HS-27A (cell line): ENCODE measurements at places on chromosomes 7 and 10.

DNA sequence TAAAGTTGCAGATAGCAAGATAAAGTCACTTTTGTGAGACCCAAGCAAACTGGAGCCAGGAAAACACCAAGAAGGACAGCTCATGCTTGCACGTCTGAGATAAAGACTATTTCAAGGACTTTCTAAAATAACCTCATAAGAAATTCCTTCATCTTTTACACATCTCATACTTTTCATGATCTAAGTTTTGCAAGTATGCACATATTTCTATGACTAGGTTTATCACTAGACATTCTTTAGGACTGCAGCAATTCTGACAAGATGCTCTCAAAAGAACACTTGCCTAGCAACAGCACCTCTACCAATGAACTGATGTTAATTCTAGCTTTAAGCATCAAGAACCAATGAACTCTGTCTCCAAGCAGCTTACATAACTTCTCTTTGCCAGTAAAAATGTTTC lies 457.6 kb downstream of the SEMA3D start:
- DNase-seq: peak; percentile 39

DNA sequence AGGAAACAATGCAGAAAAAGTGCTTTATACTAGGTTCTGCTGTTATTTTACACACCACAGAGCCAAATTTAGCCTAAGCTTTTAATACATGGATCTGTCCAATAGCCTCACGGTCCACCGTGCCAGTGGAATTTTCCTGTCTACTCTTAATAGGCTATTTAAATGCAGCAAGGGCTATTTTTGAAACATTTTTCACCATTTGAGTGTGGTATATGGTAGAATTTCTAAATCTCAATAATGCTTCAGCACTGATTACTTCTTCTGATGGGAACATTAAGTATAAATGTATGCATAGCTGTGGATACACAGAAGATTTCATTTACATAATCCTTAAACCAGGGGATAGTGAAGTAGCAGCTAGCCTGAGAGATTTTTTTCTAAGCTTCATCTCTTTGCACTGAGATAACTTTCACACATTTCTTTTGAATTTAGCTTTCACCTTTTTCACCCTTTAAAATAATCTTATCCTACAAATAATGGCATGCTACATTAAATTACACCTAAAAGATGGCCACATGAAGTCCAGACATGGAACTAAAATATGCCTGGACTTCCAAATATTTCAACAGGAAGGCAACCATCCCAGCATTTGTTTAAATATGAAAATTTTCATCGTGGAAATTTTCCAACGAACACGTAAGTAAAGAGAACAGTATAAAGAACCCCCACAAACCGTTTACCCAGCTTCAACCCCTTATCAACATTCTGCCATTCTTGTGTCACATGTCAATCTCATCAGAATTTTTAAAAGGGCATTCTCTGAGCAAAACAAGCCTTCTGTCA lies 45.4 kb downstream of the AMPH start:
- peak; percentile 23 for DNase-seq

GRCh38 chr10:85624511-85624910 lies 742.1 kb downstream of the GRID1 start:
- DNase-seq: no peak

- DNase-seq: no peak
These were observed 612.0 kb downstream of the CNTNAP2 start for GRCh38 chr7:146728611-146729010.

DNA sequence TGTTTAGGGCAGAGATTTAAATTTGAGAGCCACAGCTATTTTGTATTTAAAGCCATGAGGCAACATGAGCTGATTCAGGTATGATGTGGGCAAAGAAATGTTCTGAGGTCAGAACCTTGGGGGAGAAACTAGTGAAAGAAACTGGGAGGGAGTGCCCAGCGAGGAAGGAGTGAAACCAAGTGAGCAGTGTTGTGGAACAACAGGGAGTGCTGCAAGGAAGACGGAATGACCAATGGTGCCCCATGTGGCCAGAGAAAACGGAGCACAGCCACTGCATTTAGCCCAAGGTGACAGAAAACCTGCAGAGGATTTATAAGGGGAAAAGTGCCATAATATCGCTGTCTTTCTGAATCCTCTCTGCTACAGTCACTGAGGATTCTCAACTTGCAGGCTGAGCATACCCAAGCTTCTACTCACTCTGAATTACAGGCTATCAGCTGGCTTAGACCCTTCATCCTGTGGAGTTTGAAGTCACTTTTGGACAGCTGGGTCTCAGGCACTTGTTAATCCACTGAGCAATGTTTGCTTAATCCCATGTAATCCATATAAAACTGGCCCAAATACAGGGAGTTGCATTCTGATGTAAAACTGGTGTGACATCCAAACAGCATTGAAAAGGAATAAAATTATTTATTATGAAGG lies 777.3 kb downstream of the CCSER2 start:
- DNase-seq: no peak

DNA sequence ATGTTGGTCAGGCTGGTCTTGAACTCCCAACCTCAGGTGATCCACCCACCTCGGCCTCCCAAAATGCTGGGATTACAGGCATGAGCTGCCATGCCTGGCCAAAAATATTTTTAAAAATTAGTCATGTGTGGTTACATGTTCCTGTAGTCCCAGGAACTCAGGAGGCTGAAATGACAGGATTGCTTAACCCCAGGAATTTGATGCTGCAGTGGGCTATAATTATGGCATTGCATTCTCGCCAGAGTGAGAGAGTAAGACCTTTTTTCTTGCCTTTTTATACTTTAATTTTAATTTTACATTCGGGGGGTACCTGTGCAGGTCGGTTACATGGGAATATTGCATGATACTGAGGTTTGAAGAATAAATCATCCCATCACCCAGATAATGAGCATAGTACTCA lies 86.6 kb upstream of the ZNF92 start:
- DNase-seq: no peak

DNA sequence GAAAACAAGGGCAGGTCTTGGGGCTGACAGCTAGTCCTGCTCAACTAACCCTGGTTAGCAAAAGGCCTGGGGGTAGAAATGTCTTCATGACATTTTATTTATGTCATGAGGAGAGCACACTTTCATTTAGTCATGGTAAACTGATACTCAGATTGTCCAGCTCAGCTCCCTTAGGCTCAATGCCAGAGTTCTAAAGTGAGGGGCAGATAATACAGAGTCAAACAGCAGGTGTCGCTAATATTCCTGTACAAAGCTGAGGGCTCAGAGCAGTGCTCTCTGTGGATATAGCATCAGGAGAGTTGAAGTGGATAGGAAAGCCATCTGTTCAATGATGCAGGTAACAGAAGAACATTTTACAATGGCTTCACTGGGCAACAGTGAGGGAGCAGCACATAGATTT lies 26.8 kb upstream of the CALCR start:
- no peak for DNase-seq

GRCh38 chr7:87886875-87887274 lies 10.6 kb downstream of the DBF4 start:
- DNase-seq: no peak

DNA sequence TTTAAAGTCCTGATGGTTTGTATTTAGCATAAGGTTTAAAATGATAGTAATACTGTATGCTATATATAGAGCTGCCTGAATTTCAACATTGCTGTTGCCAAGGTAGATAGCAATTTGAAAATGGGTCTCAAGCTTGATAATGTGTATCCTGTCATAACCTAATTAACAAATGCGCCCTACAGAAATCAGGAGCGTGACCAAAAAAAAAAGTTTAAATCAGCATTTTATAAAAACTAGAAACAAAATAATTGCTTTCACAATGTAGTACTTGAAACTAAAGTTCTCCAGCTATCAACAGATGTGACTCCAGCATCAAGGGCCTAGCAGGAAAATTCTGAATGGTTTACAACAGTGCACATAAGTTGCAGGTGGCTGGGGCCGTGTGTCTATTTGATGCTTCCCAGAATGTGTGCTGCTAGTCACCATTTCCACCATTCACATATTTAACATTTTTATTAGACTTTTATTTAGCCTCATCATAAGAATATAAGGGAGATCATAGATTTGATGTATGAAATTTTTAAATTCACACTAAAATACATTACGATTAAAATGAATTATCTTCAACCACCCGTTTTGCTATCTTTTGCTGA lies 14.1 kb downstream of the FXYD4 start:
- DNase-seq: no peak

- no peak for DNase-seq
These were observed 31.7 kb downstream of the ASB4 start for GRCh38 chr7:95517458-95517857.

- no peak for DNase-seq
These were observed 384.3 kb upstream of the PODXL start for GRCh38 chr7:131940621-131941165.

DNA sequence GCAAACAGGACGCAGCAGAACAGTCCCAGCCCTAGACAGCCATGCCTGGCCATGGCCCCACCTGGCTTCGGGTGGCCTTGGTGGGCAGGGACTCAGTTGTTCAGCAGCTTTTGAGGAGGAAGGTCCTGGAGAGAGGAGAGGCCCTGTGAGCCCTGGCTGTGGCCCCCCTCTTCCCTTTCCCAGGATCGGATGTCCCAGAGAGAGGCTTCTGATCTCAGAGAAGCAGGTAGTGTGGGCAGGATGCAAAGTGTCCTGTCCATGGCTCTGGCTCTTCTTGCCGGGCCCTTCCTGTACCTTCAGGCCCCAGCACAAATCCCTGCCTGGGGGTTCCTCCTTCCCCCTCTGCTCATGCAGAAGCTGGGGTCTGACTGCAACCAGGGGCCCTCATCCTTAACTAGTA lies 1.6 kb downstream of the PRRT4 start:
- DNase-seq: no peak

- no peak for DNase-seq
These were observed 57.8 kb downstream of the RASGEF1A start for GRCh38 chr10:43209074-43209455.

DNA sequence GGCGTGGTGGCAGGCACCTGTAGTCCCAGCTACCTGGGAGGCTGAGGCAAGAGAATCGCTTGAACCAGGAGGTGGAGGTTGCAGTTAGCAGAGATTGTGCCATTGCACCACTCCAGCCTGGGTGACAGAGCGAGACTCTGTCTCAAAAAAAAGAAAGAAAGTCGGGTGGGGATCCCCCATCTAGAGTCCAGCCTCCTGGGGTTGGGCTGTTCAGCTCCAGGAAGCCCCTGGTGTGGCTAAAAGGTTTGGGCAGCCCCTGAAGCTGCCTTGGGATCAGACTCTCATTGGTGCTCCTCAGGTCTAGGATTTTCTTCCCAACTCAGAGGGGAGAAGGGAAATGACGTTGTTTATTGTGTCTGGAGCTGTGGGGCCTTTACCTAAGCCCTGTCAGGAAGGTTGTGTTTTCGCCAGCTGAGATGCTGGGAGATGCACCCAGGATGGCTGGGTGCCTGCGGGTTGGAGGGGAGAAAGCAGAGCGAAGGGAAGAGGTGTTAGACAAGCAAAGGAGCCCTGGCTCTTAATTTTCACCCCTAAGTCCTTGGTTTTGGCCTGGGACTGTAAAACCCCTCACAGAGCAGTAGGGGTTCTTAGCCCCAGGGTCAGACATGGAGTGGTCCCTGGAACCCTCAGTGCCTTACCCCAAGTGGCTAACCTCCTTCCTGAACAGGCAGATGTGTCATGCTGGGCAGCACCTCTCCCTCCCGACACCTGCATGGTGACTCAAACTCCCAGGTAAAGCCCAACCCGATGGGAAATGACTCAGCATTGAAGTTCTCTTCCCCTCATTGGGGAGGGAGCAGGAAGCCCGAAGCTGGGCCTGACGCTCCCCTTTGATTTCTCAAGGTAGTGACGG lies 21.1 kb downstream of the PLAU start:
- no peak for DNase-seq

- no peak for DNase-seq
These were observed 38.9 kb upstream of the SP8 start for GRCh38 chr7:20825555-20825954.

DNA sequence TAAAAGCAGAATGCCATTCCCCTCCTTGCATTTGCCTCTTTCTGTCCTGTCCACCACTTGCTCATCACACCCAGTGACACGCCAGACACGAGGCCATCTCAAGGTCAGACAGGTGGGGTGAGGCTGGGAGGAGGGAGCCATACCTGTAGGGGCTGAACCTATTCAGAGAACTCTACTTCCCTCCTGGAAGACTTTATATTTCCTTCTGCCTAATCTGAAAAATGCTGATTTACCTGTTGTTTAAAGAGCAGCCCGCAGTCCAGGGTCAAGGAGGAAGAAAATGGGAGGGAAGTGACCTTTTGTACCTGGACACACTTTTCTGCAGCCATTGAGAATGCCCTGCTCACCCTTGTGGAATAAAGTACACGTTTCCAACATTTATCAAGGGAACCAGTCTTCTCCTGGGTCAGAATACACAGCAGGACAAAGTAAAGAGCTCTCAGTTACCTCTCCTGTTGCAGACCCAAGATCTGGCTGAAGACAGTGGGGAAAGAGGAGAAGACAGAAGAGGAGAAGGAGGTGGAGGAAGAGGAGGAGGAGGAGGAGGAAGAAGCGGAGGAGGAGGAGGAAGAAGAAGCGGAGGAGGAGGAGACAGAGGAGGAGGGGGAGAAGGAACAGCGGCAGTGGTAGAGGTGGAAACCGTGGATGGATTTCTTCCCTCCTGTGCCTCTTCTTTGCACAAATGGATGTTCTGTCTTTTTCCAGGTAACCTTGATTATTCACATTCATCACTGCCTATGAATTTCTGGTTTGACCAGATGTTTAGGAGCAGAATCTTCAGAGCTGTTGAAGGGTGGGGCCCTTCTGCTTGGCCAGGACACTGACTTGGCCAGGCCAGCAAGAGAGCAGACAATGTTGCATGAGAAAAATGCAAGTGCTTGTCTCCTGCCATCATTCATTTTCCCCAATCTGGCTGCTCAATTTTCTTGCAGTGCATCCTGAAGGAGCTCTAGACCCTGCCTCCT lies 1.2 kb upstream of the BLNK start:
- no peak for DNase-seq

- no peak for DNase-seq
These were observed 77.3 kb upstream of the MKLN1 start for GRCh38 chr7:131250331-131250730.

GRCh38 chr10:26844396-26844975 lies 16.3 kb downstream of the ABI1 start:
- no peak for DNase-seq

DNA sequence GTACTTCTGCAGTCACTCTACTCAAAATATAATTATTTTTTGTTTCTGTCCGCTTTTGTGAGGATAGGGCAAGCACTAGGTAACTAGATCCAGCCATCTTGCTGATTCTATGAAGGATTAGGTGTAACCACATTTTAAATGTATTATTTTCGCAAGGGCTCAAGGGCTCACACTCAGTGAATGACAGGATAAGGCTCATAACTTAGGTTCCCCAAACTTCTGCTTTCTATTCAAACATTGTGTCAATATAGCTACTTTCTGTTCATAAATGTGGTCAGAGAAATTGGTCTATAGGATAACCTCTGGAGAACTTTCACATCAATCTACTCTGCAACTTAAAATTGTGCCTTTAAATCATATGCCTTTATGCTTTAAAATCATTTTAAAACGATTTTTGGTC lies 1141.2 kb downstream of the SORCS1 start:
- DNase-seq: no peak
